ENCODE measurements at places on chromosomes 2 and 18. TPM values are rescaled to one million over a fixed set of nuclear protein-coding genes. Genes with fewer than 3 reads are reported as not detected.

- DNase-seq: no peak
These were observed 679.5 kb downstream of the KCNJ3 start for GRCh38 chr2:155377931-155378444.

- no peak for DNase-seq
These were observed 127.3 kb downstream of the TMEM163 start for GRCh38 chr2:134591526-134591925.

DNA sequence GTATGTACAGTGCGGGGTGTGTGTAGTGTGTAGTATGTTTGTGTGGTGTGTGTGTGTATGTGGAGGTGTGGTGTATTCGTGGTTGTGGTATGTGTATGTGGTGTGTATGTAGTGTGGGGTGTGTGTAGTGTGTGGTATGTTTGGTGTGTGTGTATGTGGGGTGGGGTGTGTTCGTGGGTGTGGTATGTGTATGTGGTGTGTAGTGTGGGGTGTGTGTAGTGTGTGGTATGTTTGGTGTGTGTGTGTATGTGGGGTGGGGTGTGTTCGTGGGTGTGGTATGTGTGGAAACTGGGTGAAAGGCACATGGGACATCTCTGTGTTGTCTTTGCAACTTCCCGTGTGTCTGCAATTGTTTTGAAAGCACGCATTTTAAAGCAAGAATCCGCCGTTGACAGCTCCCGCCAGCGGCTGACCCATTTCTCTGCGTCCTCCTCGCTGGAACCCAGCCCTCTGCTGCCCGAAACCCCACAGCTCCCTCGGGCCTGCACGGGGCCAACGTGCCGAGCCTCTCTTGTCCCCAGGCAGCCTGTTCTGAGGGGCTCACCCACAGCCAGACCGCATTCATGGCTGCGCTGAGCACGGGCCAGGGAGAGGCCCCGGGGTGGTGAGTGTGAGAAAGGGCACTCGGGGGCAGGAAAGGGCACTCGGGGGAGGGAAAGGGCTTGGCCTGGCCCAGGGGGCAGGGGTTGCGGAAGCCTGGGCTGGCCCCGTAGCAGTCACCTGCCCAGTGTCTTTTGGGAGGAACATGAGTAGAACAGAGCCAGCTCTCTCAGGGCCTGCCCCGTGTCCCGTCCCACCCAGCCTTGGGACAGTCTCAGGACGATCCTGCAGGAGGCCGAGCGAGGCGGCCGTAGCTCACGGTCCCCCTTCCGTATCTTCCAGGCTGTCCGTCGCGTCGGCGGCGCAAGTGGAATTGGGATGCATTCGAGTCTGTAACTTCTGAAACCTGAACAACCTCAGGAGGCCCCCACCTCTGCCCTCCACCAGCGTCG is 61.4 kb downstream of the TWIST2 start:
- no peak for DNase-seq

DNA sequence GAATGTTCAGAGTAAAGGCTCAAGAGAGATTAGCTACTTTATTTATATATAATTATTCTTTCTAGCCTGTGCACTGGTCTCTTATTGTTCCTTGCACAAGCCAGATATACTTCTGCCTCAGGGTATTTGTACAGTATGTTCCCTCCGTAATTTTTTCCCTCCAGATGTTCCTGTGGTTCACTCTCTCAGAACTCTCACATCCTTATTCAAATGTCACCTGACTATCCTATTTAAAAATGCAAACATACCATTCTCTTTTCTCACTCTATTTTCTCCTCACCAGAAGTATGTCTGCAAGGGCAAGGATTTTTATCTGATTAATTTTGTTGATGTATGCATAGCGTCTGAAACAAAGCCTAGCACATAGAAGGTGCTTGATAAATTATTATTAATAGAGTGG is 64.0 kb upstream of the CERS6 start:
- no peak for DNase-seq

DNA sequence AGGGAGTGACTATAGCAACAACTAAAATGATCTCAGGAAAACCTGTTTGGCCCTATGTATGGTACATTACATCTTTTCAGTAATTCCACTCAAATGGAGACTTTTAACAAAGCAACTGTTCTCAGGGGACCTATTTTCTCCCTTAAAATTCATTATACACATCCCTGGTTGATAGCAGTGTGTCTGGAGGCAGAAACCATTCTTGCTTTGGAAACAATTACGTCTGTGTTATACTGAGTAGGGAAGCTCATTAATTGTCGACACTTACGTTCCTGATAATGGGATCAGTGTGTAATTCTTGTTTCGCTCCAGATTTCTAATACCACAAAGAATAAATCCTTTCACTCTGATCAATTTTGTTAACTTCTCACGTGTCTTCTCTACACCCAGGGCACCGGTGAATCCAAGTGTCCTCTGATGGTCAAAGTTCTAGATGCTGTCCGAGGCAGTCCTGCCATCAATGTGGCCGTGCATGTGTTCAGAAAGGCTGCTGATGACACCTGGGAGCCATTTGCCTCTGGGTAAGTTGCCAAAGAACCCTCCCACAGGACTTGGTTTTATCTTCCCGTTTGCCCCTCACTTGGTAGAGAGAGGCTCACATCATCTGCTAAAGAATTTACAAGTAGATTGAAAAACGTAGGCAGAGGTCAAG is 955 bp downstream of the TTR start:
- DNase-seq: no peak

DNA sequence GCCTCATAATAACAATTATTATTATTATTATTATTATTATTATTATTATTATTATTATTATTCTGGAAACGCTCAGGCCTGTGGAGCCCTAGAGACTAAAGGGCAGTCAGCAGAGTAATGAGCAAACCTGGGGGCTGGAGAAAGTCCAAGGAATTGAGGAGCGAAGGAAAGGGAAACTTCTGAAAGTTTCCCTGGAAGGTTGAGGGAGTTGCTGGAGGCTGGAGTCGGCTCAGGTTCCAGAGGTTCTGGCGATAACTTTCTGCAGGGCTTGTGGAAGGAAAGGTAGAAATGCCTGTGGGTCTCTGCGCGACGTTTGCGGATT is 9.2 kb downstream of the POU3F3 start:
- DNase-seq: no peak

- DNase-seq: no peak
These were observed 34.5 kb downstream of the PSMG2 start for GRCh38 chr18:12737243-12737902.

DNA sequence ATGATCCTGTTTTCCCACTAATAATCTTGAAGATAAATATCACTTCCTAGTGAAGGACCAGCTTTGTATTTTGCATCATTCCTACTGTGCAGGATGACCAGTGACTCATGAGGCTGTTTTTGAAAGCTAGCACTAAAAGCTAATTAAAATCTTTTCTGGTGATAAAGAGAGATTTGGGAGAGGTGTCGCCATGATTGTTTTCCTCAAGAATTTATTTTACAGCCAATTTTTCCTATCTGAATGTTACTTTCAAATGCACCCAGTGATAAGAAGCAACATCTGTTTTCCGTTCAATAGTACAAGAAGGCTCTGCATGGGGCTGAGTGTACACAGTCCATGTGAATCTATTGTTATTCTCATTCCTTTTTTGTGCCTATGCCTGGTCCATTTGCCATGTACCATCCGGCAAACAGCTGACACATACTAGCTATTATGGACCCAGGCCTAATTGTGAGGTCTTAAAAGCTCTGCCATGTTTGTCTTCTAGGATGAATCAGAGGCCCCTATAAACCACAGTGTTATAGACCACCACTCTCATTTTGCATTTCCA is 28.4 kb downstream of the MEIS1 start:
- DNase-seq: no peak

DNA sequence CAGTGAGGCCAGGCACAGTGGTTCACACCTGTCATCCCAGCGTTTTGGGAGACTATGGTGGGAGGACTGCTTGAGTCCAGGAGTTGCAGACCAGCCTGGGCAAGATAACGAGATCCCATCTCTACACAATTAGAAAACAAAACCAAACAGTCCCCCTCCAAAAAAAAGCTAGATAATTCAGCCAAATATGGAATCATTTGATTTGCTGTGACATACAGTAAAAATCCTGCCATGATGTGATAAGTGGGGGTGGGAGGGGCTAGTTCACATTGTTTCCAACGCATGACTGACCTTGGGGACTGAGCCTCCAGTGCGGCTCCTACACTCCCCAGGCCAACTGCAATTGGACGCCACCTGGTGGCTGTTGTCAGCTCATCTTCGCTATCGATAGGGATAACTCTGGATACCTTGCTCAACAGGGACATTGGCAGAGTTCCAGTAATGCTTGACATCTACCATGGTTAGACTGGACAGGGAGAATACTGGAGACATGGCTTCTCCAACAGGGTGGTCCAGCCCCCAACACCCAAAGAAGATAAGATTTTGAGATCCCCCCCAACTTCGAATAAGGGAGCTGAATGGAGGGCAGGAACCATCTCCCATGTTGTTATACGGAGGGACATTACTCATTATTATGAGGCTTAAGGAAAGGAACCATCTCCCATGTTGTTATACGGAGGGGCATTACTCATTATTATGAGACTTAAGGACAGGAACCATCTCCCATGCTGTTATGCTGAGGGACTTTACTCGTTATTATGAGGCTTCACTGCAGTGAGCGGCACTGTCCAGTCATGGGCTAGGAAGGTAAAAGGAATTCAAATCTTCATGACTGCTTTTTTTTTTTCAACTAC is 135.9 kb downstream of the TGIF1 start:
- peak; percentile 81 for DNase-seq

DNA sequence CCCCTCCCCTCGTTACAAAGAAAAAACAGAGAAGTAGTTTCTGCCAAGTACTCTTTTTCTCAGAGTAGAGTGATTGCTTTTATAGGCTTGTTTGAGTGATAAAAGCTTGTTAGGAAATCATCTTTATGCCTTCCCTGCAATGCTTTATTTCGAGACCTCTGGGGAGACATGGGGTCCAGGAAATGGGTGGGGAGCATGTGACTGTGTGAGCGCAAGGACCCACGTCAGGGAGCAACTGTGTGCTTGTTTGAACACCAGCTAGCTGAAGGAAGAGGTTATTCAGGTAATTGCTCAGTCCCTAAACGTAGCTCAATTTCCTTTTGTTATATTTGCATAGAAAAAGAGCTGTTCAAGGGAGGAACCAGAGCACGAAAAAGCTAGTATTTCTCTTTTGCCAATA is 187.3 kb downstream of the FAM210A start:
- DNase-seq: no peak

SP5 gene
- polyA plus RNA-seq: 0.23 TPM

ARHGAP15 gene
- 1.7 TPM for polyA plus RNA-seq

ADAM23 gene
- polyA plus RNA-seq: 0.11 TPM

FARP2 gene
- polyA plus RNA-seq: 35.3 TPM
